Panc1 (cell line): ENCODE measurements at places on chromosomes 7 and 10.

GRCh38 chr7:14836571-14837189 is 65.9 kb downstream of the DGKB start:
- DNase-seq: peak; percentile 7

DNA sequence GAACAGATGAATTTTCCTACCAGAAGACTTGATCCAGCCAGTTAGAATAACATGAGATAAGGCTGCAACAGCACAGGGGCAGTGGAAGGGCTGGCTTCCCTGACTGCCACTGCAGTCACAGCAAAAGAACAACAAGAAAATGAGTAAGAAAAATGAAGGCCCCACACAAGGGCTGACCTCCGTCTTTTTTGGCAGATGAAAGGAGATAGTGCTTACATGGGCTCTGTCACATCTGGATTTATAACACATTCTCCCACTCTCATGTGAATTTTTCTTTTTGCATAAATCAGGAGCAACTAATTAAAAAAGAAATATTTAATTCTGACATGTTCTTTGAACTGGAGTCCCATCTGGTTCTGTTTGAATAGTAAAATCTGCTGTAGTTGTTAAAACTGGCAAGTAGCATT is 99.6 kb downstream of the NRP1 start:
- no peak for DNase-seq

DNA sequence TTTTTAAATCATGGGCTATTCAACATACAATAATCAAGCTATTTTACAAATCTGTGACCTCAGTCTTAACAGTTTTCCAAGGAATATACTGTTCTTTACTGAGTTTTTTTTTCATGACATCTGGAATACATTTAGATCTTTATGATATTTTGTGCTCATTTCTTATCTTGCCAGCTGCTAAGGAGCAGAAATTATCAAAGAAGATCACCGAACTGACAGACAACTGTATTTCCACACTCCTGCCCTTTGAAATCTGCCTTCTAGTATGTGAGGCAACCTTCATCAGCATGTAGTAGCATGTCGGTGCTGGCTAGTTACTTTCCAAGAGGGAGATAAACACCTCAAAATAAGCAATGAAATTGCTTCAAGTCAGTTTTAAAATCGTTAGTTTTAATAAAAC is 66.4 kb downstream of the NHLRC2 start:
- no peak for DNase-seq

- no peak for DNase-seq
Observed at GRCh38 chr7:17732083-17732482, 208.2 kb downstream of the SNX13 start.

DNA sequence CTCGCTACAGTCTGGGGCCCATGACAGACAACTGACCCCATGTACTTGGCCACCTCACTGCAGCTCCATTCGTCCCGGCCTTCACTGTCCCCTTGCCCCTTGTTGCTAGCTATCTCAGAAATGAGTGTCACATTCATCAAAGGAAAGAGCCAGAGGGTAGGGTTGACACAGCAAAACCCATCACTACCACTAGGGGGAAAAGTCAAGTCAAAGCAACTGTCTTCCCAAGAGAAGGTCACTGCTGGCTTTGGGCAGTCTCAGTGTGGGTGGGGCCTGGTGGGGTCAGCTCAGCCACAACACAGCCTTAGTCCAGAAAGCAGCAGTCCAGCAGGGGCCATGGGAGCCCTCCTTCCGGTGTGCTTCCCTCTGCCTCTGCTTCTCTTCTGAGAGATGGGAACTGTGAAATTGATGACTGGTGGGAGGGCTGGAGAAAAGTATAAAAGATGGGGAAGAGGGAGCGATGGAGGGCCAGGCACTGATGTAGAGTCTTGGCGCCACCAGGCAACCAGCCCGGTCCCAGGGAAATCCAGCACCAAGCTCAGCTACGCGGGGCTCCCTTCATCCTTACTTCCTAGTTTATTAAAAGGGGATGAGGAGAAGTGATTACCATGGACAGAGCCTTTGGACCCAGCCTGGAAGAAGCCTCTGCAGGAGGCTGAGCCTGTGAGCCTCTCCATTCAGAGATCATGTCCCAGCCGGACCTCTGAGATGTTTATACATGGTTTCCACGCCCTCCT is 58.0 kb downstream of the PLXNA4 start:
- peak; percentile 8 for DNase-seq

DNA sequence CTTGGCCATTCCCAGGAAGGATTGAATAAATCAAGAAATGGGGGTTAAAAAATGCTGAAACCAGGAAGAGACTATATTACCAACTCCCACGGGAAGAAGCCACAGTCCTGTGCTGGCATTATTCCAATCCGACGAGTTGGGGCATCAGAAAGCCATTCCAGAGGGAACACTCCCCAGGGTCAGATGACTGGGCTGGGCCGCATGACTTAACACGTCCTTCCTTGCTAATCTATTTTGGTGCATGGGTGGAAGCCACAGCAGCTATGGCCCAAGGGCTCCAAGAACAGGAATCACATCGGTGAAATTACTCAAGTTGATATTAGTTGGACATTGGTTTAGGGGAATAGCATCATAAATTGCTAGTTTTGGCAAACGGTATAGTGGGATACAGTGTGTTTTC is 592.9 kb upstream of the NRP1 start:
- no peak for DNase-seq

DNA sequence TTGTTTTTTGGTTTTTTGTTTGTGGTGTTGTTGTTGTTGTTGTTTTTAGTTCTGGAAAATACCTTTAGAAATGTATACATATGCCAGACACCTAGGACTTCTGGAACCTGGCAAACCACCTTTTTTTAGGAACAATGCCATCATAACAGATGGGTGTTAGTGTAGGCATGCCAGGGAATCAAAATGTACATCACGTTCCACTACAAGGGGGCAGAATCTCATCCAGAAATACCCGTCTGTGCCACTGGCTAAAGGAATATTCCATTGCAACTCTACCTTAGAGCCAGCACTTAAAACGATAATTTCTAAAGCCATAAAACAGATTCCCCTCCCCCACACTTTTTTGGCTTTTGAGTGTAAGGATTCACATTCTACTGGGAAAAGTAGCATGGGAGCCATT is 239.8 kb downstream of the ETV1 start:
- DNase-seq: no peak

DNA sequence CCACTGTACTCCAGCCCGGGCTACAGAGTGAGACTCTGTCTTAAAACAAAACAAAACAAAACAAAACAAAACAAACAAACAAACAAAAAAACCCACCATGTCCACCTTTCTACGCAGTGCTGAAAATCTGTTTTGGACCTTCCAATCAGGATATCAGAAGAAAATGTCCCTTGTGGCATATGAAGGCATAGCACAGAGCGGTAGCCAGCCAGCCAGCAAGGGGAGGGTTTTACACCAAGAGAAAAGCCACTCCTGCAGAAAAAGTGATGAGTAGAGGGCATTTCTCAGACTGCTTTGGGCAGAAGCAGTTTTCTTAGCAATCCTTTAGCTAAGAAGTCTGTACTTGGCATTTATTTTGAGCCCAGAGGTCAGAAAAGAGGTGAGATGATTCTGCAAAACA is 612.2 kb downstream of the TYW1 start:
- no peak for DNase-seq
